ENCODE measurements at places on chromosomes 12 and 14.

- no peak for DNase-seq
Measured at GRCh38 chr14:74014299-74014698, 4.8 kb downstream of the ENTPD5 start.

GRCh38 chr12:123401753-123402683 is 18.1 kb downstream of the KMT5A start:
- DNase-seq, result no peak

DNA sequence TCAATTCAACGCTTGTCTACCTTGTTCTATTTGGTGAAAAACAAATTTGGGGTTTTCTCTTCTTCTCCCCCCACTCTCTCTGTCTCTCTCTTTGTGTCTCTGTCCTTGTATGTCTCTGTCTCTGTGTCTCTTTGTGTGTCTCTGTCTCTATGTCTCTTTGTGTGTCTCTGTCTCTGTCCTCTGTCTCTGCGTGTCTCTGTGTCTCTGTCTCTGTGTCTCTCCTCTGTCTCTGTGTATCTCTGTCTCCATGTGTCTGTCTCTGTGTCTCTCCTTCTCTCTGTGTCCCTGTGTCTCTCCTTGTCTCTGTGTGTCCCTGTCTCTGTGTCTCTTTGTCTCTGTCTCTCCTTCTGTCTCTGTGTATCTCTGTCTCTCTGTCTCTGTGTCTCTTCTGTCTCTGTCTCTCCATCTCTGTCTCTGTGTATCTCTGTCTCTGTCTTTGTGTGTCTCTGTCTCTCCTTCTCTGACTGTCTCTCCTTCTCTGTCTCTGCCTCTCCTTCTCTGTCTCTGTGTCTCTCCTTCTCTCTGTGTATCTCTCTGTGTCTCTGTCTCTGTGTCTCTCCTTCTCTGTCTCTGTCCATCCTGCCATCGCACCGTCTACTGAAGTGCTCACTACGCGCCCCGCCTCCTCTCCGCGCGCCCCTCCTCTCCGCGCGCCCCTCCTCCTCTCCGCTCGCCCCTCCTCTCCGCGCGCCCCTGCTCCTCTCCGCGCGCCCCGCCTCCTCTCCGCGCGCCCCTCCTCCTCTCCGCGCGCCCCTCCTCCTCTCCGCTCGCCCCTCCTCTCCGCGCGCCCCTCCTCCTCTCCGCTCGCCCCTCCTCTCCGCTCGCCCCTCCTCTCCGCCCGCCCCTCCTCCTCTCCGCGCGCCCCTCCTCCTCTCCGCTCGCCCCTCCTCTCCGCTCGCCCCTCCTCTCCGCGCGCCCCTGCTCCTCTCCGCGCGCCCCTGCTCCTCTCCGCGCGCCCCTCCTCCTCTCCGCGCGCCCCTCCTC is 12.8 kb downstream of the LRCOL1 start:
- DNase-seq, result peak; percentile 27

- DNase-seq, result no peak
Measured at GRCh38 chr12:120761519-120761934, 35.9 kb downstream of the ACADS start.

DNA sequence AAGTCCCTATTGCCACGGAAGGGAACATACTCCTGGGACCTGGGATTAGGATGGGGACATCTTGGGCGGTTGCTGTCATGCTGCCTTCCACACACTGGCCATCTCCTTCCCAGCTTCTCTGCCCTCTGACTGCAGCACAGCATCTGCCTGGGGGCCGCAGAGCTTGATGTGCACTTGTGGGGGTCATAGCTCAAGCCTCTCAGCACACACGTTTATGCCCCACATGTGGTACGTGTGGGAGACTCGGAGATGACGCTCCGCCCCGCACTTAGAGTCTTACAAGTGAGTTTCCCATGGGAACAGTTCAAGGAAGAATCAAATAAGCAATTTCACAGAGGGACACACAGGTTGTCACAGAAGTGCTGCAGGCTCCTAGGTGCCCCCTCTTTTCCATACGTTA is 8.6 kb downstream of the ACADS start:
- DNase-seq, result no peak

DNA sequence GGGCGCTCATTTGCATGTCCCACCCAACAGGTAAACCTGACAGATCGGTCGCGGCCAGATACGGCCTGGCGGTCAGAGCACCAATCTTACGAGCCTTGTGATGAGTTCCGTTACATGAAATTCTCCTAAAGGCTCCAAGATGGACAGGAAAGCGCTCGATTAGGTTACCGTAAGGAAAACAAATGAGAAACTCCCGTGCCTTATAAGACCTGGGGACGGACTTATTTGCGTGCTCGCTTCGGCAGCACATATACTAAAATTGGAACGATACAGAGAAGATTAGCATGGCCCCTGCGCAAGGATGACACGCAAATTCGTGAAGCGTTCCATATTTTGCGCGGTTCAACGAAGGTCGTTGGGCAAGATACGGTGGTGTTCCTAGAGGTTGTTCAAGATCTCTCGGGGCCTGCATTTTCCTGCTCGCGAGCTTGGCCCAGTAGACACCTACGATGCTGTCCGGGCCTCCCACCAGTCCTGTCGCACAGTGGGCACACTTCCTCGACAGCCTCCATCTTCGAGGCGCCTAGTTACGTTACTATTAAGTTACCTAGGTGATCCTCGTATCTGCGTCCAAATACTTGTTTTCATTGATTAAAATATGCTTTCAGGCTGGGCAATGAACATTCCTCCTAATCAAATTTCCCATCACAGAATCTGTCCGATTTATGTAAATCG is at the start of gene RNU6-7:
RNU6-7 (plus strand) TSS at position 230 of the 675 bp plus-strand sequence.
- DNase-seq, result no peak

DNA sequence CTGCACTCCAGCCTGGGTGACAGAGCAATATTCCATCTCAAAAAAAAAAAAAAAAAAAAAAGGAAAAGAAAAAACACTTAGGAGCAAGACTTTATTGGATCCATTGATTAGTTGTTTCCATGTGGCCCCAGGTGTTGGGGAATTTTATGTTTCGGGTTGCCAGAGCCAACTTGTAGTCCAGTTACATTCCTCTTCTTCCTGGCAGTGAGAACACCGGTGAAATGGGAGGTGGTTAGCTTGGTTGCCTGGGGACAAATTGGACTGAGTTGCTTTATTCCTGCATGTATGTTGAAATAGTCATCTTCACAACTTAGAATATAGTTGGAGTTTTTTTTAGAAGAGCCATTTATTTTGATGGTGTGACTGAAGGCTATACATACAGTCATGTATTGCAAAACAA is 12.6 kb downstream of the RCOR1 start:
- no peak for DNase-seq

DNA sequence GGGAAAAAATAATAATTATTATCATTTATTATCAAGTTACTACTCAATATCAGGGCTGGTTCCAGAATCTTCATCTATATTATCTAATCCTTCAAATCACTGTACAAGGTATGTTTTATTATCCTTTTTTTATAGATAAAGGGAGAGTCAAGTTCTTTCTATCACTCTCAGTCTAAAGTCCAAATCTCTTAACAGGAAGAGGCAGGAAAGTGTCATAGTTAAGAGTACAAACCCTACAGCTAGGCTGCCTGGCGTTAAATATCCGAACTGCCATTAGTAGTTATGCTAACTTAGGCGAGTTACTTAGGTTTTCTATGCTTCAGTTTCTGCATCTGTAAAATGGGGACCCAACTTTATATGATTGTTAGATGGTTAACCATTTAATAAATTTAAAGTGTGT is 99.4 kb upstream of the CCDC91 start:
- no peak for DNase-seq

GRCh38 chr12:65614259-65614889 is 209.9 kb upstream of the HMGA2 start:
- no peak for DNase-seq

- no peak for DNase-seq
Measured at GRCh38 chr14:29953501-29953900, 25.9 kb upstream of the PRKD1 start.

DNA sequence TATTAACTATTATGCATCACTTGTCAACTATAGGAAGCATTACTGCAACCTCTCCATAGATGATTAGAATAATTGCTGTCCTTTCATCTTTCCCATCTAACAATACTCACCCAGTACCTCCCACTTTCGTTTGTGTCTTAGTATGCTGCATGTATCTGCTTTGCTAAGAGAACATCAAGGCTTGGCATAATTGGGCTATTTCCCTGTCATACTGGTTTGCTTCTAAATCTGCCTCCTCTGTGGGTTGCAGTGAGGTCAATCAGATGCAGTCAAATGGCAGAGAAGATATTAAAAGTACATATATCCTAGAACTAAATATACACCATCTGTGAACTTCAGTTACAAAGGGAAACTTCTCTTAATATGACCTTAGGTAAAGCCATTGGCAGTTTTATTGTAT is 710.8 kb downstream of the DIO2 start:
- no peak for DNase-seq

DNA sequence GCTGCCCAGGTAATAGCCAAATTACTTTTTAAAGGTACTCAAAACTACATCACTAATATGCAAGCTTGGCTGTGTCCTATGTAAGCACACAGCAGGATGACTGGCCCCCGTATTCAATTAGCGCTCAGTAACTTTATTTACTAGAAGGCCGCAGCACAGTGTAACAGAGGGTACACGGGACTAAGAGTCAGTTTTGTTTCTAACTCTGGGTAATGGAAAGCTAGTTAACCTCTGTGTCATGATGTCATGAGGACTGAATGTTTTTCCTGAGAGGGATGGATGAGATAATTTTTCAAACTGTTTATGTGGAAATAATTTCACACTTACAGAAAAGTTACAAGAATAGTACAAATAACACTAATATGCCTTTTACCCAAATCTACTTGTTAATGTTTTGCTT is 27.1 kb downstream of the GALNT4 start:
- DNase-seq, result no peak

- no peak for DNase-seq
Measured at GRCh38 chr12:62248873-62249272, 11.3 kb upstream of the USP15 start.

DNA sequence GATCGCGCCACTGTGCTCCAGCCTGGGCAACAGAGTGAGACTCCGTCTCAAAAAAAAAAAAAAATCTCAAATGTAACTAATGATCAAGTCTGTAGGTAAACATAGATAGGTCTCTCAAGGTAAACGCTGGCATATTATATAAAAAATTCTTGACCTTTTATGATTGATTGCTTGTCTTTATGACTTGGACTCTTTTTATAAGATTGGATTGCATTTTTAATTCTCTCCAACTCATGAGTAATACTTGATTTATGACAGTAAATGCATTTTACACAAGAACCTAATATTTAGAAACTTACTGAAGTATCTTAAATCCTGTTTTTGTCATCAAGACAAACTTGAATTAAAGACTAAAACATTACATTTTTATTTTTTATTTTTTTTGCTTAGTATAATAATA is 16.1 kb downstream of the ARF6 start:
- DNase-seq, result no peak

DNA sequence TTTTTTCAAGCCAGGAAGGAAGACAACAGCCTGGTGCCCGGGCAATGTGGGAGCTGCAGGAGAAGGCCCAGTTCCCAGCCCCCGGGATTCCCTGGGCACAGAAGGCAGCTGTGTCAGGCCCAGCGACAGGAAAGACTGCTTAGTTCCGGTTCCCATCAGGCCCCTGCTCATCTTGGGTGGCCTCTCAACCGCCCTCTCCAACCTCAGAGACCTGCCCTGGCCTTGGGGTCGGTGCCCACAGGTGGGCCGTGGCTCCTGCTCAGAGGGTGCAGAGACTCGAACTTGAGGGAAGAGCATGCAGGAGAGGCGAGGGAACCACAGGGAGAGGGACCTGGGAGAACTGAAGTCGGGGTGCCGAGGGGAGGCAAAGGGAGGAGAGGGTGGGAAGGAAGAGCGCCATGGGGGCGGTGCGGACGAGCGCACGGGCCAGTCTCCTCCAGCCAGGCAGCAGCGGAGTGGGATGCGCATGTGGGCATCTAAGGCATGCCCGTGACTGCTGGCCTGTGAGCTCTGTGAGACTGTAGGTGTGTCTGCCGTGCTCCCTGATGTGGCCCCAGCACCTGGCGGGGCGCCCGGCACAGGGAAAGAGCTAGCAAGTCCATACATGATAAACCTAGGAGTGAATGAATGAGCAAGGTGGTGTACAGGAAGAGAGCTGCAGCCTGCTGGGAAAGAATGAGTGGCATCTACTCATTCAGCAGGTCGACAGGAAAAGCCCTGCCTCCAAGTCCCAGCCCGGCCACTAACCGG is 42.7 kb downstream of the SSH1 start:
- no peak for DNase-seq

DNA sequence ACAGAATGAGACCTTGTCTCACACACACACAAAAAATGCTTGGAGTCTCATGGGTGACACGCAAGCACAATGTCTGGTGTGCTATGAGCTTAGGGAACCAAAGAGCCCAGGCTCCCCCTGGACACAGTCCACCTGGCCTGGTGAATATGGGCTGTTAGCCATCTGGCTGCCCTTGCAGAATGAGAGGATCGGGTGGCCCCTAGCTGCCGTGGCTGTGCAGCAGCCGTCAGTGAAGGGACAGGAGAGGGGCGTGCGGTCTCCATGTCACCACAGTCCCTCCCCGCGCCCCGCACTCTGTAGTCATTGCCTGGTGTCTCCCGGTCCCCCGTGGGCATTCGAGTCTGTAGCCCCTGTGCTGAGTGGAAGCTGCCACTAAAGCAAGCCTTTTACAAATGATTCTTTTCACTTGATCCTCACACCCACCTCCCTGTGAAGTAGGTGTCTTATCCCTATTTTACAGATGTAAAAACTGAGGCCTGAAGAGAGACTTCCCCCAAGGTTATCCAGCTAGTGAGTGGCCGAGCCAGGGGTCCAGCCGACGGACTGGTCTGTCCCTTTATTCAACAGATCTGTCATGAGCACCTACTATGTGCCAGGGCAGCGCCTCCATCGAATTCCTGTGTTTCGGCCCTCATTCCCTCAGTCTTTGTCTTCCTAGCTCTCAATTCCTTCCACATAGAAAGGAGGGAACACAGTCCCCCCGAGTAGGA is 18.8 kb downstream of the MVK start:
- no peak for DNase-seq

- no peak for DNase-seq
Measured at GRCh38 chr12:31310488-31310887, 15.5 kb downstream of the SINHCAF start.
